ENCODE measurements at places on chromosomes 12 and 14. TPM values are rescaled to one million over a fixed set of nuclear protein-coding genes. Genes with fewer than 3 reads are reported as not detected.

The CRADD gene
- 10.1 TPM for total RNA-seq

DNA sequence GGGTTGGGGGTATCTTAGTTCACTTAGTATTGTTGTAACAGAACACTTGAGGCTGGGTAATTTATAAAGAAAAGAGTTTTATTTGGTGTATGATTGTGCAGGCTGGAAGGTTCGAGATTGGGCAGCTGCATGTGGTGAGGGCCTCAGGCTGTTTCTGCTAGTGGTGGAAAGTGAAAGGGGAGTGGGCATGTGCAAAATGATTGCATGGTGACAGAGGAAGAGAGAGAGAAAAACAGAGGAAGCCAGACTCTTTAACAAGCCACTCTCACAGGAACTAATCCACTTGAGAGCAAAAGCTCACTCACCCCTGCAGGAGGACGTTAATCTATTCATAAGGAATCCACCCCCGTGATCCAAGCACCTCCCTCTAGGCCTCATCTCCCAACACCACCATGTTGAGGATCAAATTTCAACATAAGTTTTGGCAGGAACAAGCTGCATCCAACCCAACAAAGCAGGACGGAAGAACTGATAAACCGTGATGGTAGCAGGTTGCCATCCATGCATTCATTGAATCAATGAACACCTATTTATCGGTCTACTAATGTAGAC is 165.0 kb upstream of the GZMB start:
- DNase-seq: no peak

The ZFYVE21 gene
- total RNA-seq: 45.7 TPM

GRCh38 chr14:66496188-66496807 is 10.1 kb downstream of the CCDC196 start:
- DNase-seq: no peak

The RNU6-7 gene
- not detected for total RNA-seq
